Adrenal gland (tissue), 19 donors: ENCODE measurements at places on chromosomes 2 and 18. TPM values are rescaled to one million over a fixed set of nuclear protein-coding genes. Genes with fewer than 3 reads are reported as not detected.

GRCh38 chr2:234593636-234594035, 96.8 kb upstream of the ARL4C start:
- H3K27ac ChIP-seq = no peak overlapping the region
- H3K4me3 ChIP-seq = no peak overlapping the region
- no peaks in the 10 kb centered on the region for H3K36me3 ChIP-seq

DNA sequence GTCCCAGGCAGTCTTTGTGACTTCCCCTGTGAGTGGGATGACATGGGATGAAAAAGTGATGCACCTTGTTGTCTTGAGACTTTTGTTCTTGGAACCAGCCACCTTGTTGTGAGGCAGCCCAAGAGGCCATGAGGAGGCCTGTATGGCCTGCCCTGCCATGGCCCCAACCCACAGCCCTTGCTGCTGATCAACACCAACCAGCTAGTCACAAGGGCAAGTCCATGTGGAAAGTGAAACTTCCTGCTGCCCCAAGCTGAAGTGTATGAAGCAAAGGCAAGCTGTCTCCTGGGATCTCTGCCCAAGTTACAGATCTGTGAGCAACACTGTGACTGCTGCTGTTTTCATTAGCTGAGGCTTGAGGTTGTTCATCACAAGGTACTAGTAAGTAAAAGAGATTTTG, 21.6 kb downstream of the TMEM18 start:
- no peaks in the 10 kb centered on the region for H3K27me3 ChIP-seq
- H3K4me3 ChIP-seq = no peak overlapping the region
- no peaks in the 10 kb centered on the region for H3K4me1 ChIP-seq
- H3K27ac ChIP-seq = no peak overlapping the region
- no peaks in the 10 kb centered on the region for H3K36me3 ChIP-seq

DNA sequence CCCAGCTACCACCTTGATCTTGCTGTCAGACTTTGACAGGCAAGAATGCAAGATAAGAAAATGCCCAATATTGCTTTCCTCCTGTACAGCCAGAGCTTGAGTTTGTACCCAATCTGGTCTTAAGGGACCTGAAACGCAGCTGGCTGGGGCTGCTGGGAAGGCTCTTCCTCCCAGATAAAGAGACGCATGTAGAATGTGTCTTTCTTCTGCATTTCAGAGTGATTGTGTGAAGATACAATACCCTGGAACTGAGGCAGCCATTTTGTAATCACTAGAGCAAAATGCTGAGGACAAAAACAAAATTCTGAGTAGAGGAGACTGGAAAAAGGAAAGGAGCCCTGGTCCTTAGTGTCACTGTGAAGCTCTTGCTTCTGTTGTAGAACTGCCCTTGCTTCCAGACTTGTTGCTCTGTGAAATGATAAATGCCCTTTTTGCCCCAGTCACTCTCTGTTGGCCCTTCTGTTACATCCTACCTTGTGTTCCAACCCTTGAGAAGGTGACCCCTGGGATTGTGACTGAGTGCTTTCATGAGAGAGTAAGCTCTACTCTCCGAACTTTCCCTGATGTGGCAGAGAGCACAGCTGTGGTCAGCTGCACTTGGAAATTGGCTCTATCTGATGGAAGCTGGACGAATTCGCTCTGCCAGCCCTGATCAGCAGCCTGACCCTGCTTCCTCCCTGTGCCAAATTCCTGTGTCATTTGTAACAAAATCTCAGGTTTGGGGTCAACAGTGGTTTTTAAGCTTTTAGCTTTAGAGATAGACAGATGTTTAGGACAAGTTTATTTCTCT, 137.4 kb upstream of the RBMS1 start:
- DNase-seq = no peak
- H3K27ac ChIP-seq = no peak overlapping the region
- no peaks in the 10 kb centered on the region for H3K27me3 ChIP-seq

DNA sequence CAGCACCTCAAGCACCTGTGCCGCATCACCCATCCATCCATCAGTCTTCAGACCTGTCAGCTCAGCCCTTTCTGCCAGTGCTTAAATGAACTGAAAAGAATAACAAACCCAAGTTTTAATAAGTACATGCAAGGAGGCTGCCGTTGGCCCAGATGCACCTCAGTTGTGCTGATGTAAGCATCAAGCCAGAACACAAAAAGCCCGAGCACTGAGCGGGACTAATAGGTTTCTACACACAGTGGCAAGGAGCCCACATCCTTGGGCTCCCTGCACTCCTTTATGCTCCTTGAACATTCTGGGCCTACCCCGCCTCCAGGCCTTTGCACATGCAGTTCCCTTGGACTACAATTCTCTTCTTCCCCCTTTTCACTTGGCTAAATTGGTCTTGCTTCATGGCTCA, 165.6 kb downstream of the ALK start:
- no peaks in the 10 kb centered on the region for H3K36me3 ChIP-seq
- no peak overlapping the region for H3K27ac ChIP-seq
- H3K4me1 ChIP-seq = no peaks in the 10 kb centered on the region
- H3K4me3 ChIP-seq = no peak overlapping the region
- no peak for DNase-seq
- no peaks in the 10 kb centered on the region for H3K27me3 ChIP-seq

Gene GULP1
- 89.3 TPM for total RNA-seq

Gene CXCR4
- 88.8 TPM for total RNA-seq
